ENCODE measurements at places on chromosomes 1 and 21. TPM values are rescaled to one million over a fixed set of nuclear protein-coding genes. Genes with fewer than 3 reads are reported as not detected.
A peak's percentile ranks its signal among the peaks of the same experiment; 100 is the strongest.

GRCh38 chr1:87318056-87318650 lies 10.5 kb upstream of the LMO4 start:
- H3K27ac ChIP-seq, result no peak overlapping the region
- no peaks in the 10 kb centered on the region for H3K27me3 ChIP-seq
- DNase-seq, result no peak
- H3K4me3 ChIP-seq, result no peak overlapping the region
- H3K36me3 ChIP-seq, result no peaks in the 10 kb centered on the region
- H3K4me1 ChIP-seq, result no peaks in the 10 kb centered on the region

GRCh38 chr1:226958300-226958699 lies 18.2 kb downstream of the COQ8A start:
- H3K4me3 ChIP-seq, result no peak overlapping the region
- no peak overlapping the region for H3K27ac ChIP-seq
- no peak for DNase-seq
- H3K27me3 ChIP-seq, result no peaks in the 10 kb centered on the region

BNIPL gene
- total RNA-seq, result 0.11 TPM

- H3K27me3 ChIP-seq, result no peaks in the 10 kb centered on the region
- no peak for DNase-seq
- H3K4me1 ChIP-seq, result peaks cover 14% of the 10 kb centered on the region
- H3K27ac ChIP-seq, result no peak overlapping the region
- no peak overlapping the region for H3K4me3 ChIP-seq
- no peaks in the 10 kb centered on the region for H3K36me3 ChIP-seq
Measured at GRCh38 chr1:101136739-101137138, 100.1 kb upstream of the S1PR1 start.

DNA sequence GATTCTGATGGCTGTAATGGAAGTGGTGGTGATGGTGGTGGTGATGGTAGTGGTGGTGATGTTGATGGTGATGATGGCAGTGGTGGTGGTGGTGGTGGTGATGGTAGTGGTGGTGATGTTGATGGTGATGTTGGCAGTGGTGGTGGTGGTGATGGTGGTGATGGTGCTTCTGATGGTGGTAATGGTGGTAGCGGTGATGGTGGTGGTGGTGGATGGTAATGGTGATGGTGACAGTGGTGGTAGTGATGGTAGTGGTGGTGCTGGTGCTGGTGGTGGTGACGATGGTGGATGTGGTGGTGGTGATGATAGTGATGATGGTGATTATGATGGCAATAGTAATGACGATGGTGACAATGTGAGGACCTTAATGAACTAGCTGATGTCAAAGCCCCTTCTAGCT lies 35.6 kb upstream of the LRRC3 start:
- DNase-seq, result no peak
- no peaks in the 10 kb centered on the region for H3K36me3 ChIP-seq
- no peak overlapping the region for H3K27ac ChIP-seq
- no peak overlapping the region for H3K4me3 ChIP-seq

- peak overlapping the region; percentile 87 for H3K27ac ChIP-seq
- H3K36me3 ChIP-seq, result no peaks in the 10 kb centered on the region
- H3K4me1 ChIP-seq, result peaks cover 91% of the 10 kb centered on the region
- H3K4me3 ChIP-seq, result no peak overlapping the region
- H3K27me3 ChIP-seq, result no peaks in the 10 kb centered on the region
Measured at GRCh38 chr1:12480748-12481362, 137.2 kb downstream of the DHRS3 start.

DNA sequence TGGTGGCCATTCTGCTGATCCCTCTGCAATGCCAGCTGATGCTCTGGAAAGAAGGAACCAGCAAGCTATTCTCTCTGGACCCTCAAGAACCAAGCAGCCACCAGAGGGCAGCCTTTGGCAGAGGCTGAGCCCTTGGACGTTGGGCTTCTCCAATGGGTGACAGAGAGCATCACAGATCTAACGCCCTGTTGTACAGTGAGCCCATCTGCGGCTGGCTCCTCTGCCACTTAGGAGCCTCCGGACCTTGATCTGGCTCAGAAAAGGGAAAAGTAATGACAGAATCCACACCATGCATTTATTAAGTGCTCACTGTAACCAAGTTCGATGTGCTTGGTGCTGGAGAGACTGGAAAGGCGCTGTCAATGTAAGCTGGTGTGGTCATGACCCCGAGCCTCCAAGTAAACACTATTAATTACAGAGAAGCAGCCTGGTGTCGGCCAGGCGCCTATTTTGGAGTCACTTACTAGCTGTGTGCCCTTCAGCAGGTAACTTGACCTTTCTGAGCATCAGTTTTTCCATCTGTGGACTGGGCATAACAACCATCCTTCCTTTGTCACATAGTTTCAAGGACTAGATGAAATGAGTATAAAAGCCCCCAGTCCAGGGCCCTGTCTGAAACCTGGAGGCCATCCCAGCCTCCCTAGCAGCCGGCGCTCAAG lies 34.9 kb downstream of the ECE1 start:
- H3K4me1 ChIP-seq, result peaks cover 50% of the 10 kb centered on the region
- H3K36me3 ChIP-seq, result peaks cover 63% of the 10 kb centered on the region
- peak; percentile 97 for DNase-seq
- no peak overlapping the region for H3K4me3 ChIP-seq
- peak overlapping the region; percentile 72 for H3K27ac ChIP-seq

All from esophagus muscularis mucosa (tissue), 4 donors.